ENCODE measurements at places on chromosomes 1 and 21.

GRCh38 chr1:46087891-46088290, 44.5 kb downstream of the PIK3R3 start:
- DNase-seq, result no peak

- no peak for DNase-seq
Observed at GRCh38 chr1:184429335-184429734, 42.5 kb downstream of the C1orf21 start.

DNA sequence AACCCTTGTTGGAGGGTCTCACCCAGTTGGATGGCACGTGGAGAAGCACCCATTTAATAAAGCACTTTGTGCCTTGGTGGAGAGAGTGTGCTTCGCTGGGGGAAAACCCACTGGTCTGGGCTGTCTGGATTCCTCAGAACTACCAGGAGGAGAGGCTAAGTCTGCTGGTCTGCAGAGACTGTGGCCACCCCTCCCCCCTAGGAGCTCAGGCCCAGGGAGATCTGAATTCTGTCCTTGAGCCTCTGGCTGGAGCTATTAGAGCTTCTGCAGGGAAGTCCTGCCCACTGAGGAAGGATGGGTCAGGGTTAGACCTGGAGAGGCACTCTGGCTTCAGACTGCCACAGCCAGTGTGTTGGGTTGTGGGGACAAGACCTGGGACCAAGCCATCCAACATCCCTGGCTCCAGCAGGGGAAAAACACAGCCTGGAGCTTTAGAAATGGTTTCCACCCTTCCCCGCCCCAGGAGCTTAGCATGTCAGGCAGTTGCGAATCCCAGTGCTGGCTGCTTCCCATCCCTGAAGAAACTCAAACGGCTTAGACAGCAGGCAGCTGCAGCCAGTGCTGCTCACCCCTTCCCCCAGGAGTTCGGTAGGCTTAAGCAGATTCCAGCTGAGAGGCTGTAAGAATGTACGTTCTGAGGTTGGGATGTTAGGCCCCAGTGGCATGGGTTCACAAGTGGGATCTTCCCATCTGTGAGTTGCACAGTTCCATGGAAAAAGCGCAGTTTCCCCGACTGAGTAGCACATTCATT, 288.3 kb downstream of the TGFB2 start:
- DNase-seq, result no peak

GRCh38 chr1:37656881-37657280, 22.2 kb upstream of the RSPO1 start:
- no peak for DNase-seq

GRCh38 chr1:165925498-165926079, 98.2 kb downstream of the UCK2 start:
- DNase-seq, result no peak

DNA sequence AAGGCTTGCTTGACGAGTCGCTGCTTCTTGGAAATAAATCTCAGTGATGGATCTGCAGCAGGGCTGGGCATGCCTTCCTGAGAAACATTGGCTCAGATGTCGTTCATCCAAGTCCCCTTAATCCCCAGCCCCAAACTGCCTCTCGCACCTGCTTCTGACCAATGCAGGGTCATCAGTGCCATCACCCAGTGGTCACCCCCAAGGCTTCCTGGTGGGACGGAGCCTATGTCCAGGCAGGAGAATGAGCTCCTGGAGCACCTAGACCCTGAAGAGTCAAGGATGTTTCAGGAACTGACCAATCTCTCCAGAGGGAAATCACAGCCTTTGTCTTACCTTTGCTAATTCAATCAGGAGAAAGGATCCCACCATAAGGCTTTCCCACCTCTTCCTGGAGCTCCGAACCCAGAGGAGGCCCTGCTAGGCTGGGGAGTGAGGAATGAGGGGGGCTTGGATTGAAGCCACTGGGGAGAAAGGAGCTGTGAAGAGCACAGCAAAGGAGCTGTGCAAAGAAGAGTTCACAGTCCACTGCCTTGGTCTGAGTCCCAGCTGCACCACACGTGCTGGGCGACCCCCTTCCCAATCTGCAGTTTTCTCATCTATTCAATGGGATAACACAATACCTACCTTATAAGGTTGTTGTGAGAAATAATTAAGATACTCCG, 416.1 kb downstream of the NPHP4 start:
- DNase-seq, result no peak

DNA sequence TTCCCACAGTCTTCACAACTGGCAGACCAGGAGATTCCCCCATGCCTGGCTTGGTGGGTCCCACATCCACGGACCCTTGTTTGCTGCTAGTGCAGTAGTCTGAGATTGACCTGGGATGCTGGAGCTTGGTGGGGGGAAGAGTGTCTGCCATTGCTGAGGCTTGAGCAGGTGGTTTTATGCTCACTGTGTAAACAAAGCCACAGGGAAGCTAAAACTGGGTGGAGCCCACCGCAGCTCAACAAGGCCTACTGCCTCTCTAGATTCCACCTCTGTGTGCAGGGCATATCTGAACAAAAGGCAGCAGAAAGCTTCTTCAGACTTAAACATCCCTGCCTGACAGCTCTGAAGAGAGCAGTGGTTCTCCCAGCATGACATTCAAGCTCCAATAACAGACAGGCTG, 177.3 kb upstream of the ETV3 start:
- no peak for DNase-seq

DNA sequence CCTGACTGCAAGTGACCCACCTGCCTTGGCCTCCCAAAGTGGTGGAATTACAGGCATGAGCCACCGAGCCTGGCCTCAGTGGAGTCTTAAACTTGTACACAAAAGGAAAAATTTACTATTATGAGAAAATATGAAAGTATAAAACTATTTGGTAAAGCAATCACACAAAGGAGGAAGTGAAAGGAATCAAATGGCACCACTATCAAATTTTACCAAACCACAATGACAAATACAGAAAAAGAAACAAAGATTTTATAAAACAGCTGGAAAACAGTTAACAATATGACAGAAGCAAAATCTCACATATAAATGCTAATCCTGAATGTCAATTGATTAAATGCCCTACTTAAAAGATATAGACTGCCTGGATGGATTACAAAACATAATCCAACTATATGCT, 42.1 kb upstream of the NEGR1 start:
- no peak for DNase-seq

DNA sequence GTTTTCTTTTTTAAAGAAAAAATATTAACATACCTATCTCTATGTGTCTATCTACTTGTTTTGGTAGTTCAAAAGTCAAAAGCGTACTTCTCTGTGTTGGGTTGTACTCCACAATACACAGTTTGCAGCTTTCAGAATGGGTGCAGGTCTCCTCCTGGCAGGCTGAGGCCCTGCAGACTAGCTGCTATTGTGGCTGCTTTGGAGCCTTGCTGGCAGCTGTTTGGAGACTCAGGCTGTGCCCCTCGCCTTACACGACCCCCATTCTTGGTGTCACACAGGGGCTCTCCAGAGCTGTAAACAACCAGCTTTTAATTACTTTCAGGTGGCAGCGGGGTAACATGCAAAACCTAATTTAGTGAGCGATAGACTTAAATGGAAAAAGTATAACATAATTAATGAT, 160.4 kb downstream of the DSCAM start:
- DNase-seq, result no peak

DNA sequence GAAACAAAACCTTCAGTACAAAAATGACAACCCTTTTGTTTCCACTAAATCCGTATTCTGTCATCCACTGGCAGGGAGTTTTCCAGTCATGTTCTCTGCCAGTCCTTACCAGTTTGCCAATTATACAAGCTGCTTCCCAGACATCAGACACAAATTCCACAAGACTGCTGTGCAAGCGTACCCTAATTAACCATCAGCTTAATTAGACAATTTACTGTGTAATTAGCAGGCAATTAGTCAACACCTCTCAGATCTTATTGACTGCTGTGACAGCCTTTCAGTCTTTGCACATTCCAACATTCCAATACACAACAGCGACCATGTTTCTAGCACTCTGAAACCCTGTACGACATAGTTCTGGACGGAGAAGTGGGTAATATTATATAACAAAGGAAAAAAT, 420.1 kb downstream of the DPYD start:
- DNase-seq, result no peak

DNA sequence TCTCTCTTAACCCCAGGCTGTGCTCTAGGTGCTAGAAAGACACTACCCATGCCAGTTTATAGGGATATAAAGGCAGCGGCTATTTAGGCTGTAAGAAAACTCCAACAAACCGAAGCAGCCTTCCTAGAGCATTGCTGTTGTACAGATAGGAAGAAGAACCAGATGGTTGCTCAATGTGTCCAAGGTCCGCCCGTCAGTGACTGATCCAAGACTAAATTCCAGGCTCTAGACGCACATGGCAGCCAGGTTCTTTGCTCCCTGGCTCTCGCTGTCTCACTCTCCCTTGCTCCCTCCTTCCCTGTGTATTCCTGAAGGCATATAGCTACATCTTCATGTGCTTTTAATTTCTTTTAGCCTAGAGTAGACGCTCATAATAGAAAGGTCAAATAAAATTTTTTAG, 303.4 kb downstream of the KIF26B start:
- DNase-seq, result no peak

- no peak for DNase-seq
Observed at GRCh38 chr1:94463765-94464330, 45.7 kb downstream of the ABCD3 start.

GRCh38 chr1:43056981-43057391, 98.3 kb upstream of the SLC2A1 start:
- no peak for DNase-seq

- no peak for DNase-seq
Observed at GRCh38 chr1:95407886-95408291, 173.9 kb downstream of the RWDD3 start.

GRCh38 chr1:158611916-158612315, 6.8 kb downstream of the OR10Z1 start:
- DNase-seq, result no peak

GRCh38 chr21:35053356-35054096, 4.4 kb upstream of the RUNX1 start:
- DNase-seq, result no peak

DNA sequence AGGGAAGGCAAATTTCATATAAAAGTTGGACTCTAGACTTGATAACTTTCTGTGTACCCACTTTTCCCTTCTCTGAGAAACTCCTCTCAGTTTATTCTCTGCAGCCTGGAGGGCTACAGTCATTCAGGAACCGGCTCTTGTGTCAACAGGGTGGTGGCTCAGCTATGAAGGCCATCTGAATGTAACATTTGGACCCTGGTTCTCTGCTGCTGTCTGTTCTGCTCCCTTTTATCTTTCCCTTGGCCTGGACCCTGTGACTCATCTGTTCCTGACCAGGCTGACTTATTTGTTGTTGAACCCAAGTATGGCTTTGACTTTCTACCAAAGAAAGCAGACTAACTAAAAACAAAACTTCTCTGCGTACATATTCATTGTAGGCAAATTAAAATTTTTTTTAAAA, 75.4 kb downstream of the CENPF start:
- no peak for DNase-seq

GRCh38 chr21:27173053-27173452, 206.2 kb upstream of the ADAMTS5 start:
- DNase-seq, result no peak

DNA sequence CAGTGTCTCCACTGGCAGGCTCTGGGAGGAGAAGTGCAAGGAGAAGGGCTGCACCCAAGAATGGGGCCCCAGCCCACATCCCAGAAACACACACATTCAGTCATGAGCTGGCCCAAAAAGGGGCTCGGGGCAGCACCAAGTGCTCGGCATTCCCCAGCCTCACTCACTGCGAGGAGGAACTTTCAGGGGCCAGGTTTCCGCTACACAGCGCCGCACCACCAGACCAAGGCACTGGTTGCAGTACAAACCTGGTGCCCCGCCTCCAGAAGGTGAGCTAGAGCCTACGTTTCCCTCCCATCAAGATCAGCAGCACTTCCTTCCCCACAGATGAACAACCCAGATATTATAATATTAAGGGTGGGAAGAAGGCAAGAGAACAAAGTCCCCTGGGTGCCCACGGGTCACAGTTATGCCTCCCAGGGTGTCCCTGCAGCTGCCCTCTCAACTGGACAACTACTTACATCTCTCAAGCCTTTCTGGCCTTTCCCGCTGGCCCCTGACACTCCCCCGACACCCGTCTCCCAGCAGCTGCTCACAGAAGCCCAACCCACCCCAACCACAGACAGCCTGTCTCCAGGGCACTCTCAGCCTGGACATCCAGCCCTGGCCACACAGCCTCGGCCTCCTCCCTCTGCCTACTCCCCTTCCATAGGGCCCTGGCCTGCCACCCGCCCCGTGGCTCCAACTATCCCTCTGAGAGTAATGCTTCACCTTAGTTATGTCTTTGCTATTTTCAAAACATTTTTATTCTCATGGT, 3.8 kb downstream of the PBXIP1 start:
- DNase-seq, result no peak

GRCh38 chr1:159826441-159827101, at the start of gene SLAMF8:
SLAMF8 (plus strand) TSS chr1:159826873; CDS start chr1:159826899, 26 bp downstream.
- no peak for DNase-seq

GRCh38 chr1:244035358-244035757, 15.7 kb upstream of the ZBTB18 start:
- DNase-seq, result no peak

GRCh38 chr1:161719325-161719611, 2.1 kb upstream of the FCRLB start:
- no peak for DNase-seq

- no peak for DNase-seq
Observed at GRCh38 chr1:119715542-119715941, 3.8 kb downstream of the PHGDH start.

DNA sequence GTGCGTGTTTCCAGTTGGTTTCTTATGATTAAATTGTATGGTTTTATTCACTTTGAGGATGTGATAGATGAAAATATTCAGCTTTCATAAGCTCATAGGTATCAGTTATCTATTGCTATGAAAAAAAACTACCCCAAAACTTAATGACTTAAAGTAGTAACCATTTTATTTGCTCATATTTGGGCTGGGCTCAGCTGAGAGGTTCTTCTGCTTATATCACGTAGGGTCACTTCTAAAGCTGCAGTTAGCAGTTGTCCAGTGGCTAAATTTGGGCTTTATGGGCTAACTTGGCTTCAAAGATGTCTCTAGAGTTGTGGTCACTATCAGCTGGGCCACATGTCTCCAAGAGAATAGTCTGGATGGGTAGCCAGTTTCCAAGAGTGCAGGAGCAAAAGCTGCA, 206.4 kb upstream of the LYPLAL1 start:
- no peak for DNase-seq

DNA sequence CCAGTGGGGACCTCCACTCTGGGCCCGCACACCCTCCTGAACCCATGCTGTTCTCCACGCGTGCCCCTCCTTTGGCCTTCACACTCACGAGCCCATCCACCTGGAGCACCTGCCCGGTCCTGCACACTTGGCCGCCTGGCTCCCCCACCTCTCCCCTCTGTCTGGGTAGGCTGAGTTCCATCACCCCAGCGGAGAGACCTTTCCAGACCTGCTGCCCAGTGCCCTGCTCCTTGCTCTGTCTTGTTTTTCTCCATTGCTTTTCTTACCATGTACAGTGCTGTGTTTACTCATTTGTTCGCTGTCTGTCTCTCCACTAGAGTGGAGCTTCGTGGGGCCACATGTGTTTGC, 351.0 kb upstream of the VAMP3 start:
- DNase-seq, result no peak

GRCh38 chr1:84255582-84255981, 45.9 kb upstream of the SAMD13 start:
- DNase-seq, result no peak

DNA sequence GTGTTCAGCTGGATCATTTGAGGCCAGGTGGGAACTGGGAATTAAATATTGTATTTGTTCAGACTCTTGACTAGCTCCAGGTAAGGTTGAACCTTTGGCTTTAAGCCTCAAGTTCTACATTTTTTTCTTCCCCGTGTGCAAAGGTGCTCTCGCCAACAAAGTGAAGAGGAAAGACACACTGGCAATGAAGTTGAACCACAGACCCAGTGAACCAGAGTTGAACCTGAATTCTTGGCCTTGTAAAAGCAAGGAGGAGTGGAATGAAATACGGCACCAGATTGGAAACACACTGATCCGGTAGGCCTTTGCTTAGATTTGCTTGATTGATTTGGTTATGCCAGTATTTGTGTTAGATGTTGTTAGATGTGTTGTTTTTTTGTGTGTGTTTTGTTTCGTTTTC, 25.5 kb upstream of the RCC1 start:
- DNase-seq, result no peak

Measured in liver (tissue), 10 donors.